ENCODE measurements at places on chromosomes 7 and 10. TPM values are rescaled to one million over a fixed set of nuclear protein-coding genes. Genes with fewer than 3 reads are reported as not detected.

TDRD1 gene
- total RNA-seq, result 0.46 TPM

MICALL2 gene
- 12.0 TPM for total RNA-seq

MRLN gene
- total RNA-seq, result not detected

FOXP2 gene
- 15.0 TPM for total RNA-seq

PTN gene
- total RNA-seq, result 2.9 TPM

STOX1 gene
- total RNA-seq, result 11.5 TPM

TMEM236 gene
- 0.72 TPM for total RNA-seq

IFT22 gene
- total RNA-seq, result 27.8 TPM

AGR2 gene
- total RNA-seq, result not detected

PON1 gene
- total RNA-seq, result 0.51 TPM

PTPRN2 gene
- total RNA-seq, result 3.5 TPM

TUBAL3 gene
- total RNA-seq, result 0.34 TPM

GGCT gene
- total RNA-seq, result 31.8 TPM

CTBP2 gene
- total RNA-seq, result 55.0 TPM

GPR85 gene
- total RNA-seq, result 0.61 TPM

TMEM139 gene
- 7.8 TPM for total RNA-seq

OTUD1 gene
- total RNA-seq, result 19.9 TPM

CFAP69 gene
- total RNA-seq, result 11.7 TPM
